Stimulated activated CD4-positive, alpha-beta T cell treated with anti-CD3 and anti-CD28 coated beads, Interleukin-2, amount 100 ng/mL, for 24 hours (primary cell): ENCODE measurements at places on chromosomes 7 and 10.

DNA sequence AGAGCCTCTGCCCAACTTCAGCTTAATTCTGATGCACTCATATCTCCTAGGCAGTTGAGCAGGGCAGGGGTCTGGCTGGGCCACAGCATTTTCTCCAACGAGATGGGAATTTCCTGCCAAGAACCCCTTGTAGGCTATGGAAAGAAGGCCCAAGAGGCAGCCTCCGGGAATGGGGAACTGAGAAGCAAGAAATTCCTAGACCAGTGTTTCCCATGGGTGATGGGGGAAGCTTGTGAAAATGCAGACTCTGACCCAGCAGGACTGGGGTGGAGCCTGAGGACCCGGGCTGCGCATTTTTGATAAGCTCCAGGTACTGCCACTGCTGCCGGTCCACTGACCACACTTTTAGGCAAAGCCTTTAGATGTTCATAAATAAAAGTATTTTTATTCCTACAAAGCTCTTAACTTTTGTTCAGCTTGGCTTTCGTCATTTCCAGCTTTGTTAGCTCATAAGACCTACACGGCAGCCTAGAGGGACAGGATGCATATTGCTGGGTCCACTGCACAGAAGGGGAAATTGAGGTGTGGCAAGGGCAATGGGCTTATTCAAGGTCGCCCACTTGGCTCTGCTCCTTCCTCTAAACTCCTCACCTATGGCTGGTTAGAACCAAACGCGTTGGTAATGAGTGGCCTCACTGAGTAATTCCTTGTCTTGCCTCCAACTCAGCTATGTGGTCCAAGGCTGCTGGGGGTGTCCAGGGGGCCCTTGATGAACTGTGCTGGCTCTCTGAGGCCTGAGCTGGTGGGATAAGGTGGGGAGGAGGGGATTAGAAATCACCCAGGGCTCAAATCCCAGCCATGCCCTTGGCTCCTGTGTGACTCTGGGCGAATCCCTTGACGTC lies 29.5 kb downstream of the ZCCHC24 start:
- no peak for DNase-seq

DNA sequence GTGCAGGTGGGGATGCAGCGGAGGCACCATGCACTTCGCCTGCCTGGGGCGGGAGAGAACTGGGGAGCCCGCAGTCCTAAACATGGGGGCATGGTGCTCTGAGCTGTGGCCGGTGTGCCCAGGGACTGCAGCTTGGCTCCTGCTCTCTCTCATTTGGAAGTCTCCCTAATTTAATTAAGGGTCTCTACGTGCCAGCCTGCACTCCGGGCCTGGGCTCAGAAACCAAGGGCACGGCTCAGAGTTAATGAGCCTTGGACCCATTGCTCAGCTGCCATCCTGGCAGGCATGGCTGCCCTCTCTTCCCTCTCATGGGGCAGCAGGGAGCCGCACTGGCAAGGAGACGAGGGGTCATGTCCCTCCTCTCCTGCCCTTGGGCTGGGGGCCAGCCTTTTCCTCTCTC lies 115.6 kb downstream of the CDH23 start:
- DNase-seq = no peak

DNA sequence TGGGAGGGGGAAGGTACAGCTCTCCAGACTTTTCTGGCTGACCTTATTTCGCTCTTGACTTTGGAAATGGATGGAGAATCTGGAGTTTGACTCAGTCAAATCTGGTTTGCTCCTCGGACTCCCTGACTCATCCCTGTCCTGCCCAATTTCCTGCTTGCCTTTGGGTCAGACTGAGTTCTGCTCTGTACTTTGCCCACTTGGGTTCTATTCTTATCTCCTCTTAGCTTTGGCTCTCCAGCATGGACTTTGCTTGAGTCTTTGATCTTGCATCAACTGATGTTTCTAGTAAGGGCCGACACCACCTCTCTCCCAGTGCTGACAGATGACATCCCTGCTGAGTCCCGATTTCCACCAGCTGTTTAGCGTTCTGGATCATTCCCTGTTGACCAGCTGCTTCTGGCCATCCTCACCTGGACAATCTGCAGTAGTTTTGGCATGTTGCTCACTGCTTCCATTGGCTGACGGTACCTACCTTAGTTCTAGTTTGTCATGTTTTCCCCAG lies 335.3 kb downstream of the SUGCT start:
- no peak for DNase-seq

DNA sequence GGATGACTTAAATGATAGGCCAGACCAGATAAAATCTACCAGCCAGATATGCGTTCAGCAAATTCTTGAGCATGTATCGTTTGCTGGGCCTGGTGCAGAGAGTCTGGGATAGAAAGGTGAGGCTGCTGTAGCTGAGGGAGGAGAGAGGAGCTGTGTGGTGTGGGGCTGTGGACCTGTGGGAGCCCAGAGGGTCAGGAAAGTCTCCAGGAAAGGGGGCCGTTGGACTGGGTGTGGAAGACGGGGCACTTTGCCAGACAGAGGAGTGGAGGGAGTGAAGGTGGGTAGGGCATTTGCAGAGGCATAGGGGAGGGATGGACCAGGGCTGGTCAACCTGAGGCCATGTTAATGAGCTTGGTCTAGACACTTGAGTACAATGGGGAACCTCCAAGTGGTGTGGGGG lies 124.7 kb upstream of the UNC5B start:
- DNase-seq = peak; percentile 4

- DNase-seq = peak; percentile 86
Measured at GRCh38 chr10:72340510-72341261, 14.0 kb downstream of the DNAJB12 start.

DNA sequence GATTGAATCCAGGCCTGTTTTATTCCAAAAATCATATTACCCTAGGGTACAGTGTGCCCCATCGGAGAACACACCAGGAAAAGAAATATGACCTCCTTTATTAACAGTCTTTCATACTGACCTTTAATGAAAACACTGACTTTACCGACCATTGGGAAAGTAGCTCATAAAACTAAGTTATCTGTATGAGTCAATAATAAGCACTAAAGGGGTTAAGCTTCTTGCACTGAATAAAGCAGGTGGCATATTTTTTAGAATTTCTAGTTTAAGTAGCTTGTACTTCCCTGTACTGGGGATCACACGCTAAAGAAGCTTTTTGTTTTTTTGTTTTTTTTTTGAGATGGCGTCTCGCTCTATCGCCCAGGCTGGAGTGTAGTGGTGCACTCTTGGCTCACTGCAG lies 199.8 kb downstream of the FAM107B start:
- no peak for DNase-seq

- no peak for DNase-seq
Measured at GRCh38 chr10:118264252-118264651, 77.9 kb downstream of the FAM204A start.

GRCh38 chr10:33193701-33194521 lies 140.6 kb downstream of the NRP1 start:
- no peak for DNase-seq

DNA sequence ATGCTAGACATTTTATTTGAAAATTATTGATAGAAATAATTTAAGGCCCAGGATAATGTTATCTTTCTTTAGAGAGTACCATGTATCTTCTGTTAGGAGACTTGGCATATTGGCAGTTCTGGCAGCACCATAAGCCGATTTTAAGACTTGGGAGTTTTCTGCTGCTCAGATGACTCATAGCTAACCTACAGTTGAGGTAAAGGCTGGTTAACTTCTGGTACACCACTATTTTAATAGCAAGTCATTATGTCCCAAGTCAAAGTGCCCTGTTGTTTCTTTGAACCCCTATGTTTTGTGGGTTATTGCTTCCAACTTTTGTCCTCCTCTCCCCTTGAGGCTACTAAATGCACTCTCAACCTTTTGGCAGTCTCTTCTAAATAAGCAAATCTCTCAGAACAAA lies 25.2 kb downstream of the ATRNL1 start:
- no peak for DNase-seq

- no peak for DNase-seq
Measured at GRCh38 chr7:25371972-25372371, 143.7 kb upstream of the NPVF start.

- no peak for DNase-seq
Measured at GRCh38 chr10:13503745-13504463, 24.9 kb downstream of the BEND7 start.

DNA sequence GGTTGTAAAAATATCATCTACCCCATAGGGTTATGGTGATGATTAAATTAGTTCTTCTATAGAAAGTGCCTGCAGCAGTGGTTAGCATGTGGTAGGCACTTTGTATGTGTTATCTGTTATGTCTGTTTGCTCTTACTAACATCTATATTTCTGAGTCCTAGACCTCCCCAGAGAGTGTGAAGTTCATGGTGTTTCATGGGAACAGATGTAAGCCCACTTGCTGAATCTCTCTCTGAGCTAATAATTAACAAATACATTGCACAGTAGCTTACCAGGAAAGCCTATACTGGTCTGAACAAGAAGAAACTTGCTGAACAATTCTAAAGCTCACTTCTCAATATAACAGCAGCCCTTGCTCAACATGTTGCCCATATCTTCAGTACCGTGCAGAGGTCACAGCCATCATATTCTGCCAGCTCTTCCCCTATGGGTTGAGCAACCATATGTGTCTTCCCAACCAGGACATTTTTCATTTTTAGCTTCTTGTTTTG lies 100.1 kb downstream of the NPSR1 start:
- DNase-seq = no peak

GRCh38 chr10:20004087-20004523 lies 187.9 kb downstream of the PLXDC2 start:
- DNase-seq = no peak

DNA sequence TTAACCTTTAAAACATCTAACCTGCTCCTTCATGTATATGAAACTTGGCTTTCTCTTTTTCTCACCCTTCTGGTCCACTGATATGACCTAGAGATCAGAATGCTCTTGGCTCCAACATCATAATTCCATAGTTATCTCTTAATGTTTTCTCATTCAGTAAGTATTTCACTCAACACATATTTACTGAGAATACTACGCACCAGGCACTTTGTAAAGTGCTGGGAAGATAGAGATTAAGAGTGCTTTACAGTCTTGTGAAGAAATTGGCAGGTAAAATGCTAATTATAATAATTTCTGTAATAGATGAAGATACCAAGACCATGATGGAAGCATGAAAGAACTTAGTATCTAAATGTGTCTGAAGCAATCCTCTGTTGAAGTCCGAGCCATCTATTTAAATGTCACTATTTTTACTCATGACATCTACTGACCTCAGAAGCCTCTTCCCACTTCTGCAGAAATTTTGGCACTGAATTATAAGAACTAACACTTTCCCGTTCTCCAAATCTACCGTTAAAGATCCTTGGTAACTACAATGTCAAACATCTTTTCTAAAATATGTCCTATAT lies 116.2 kb downstream of the HBP1 start:
- DNase-seq = no peak

DNA sequence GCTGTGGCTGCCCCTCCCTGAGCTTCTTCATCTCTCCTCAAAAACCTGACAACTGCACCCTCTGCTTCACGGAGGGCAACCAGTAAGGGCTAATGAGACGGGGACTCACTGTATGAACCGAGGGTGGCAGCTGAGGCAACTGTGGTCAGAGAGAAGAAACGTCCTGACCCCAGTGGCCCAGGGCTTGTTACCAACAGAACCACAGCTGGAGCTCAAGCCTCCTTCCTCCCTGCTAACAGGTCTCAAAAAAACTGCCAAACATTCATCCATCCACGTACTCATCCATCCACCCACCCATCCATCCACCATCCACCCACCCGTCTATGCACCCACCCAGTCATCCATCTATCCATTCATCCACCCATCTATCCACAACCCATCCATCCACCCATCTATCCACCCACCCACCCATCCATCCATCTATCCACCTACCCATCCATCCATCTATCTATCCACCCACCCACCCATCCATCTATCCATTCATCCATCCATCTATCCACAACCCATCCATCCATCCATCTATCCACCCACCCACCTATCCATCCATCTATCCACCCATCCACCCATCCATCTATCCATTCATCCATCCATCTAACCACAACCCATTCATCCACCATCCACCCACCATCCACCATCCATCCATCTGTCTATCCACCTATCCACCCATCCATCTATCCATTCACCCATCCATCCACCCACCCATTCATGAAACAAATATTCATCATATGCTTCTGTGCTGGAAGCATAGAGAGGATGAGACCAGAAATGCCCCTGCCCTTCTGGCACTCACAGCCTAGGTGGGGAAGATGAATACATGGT lies 111.7 kb downstream of the PDGFA start:
- DNase-seq = no peak

DNA sequence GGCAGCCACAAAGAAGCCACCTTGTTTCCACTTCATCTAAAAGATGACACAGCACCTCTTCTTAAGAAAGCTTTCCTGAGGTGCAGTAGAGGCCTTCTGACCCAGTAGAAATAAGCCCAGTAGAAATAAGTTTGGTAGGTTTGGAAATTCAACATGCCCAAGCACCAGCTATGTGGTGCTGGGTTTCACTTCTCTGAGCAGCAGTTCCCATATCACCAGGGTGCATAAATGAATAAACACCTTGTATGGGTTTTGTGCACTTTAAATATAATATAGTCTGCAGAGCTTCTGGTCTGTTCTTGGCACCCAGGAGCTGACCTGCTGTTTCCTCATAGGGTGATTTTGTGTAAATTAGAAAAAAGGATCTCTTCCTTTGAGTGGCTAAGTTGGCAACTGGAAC lies 492.4 kb upstream of the SORCS1 start:
- no peak for DNase-seq

DNA sequence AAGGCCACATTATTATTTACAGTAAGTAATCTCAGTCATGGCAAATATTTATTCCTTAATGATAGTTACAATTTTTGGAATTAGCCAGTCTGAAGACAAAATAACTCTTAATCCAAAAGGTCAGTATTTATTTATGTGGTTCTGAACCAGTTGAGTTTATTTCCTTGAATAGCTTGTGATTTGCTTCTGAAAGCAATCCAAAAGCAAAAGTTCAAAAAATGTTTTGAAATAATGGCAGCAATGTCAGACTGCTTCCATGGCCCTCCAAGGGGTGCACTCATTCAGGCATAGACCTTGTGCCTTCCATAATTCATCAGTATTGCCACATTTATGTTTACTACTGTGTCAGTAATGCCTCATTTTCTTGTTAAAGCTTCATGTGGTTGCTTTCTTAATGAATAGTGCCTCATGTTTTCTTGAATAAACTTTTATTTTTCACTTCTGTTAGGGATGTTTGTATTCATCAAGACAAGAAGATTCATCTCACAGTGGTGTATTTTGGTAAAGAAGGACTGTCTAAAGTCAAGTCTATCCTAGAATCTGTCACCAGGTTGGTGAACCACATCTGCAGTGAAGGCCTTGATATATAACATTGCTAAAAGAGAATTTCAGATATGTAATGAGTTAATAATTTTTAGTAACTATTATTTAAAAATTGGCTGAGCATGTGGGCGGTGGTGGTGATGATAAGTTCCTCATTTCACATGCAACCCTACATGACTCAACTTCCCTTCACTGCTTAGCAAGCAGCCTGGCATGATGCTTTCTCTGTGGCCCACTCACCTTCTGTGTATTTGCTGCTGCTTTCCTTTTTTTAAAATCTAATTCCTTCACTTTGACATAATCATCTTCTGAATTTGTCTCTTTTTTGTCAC lies 22.0 kb downstream of the CSGALNACT2 start:
- peak; percentile 60 for DNase-seq

DNA sequence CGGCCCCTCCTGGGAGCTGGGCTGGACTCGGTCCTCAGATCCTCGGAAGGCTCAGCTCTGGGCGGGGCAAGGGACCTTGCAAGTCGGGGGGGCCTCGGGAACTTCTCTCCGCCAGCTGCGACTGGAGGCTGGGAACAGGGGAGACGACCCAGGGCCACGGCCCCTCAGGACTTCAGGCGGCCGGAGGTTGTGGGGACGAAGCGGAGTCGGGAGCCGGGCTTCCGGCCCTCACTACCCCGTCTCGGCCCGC lies 2.6 kb downstream of the ADIRF start:
- no peak for DNase-seq
